A549 treated with CORT108297 at 1 μM for 4 hours (cell line): ENCODE measurements at places on chromosomes 2 and 18. TPM values are rescaled to one million over a fixed set of nuclear protein-coding genes. Genes with fewer than 3 reads are reported as not detected.

Gene ZAP70
- total RNA-seq: 0.03 to 0.15 TPM in 2 of 5 replicates, not detected in the others

Gene MARCHF4
- 40.0 to 54.4 TPM (median 45.6 TPM) in 5 replicates for total RNA-seq

Gene SMIM21
- total RNA-seq: not detected in 5 replicates

Gene CEBPZOS
- 39.4 to 43.5 TPM (median 41.6 TPM) in 5 replicates for total RNA-seq

Gene RAB17
- total RNA-seq: 0.13 to 0.28 TPM (median 0.18 TPM) in 4 of 5 replicates, not detected in the other

Gene ACADL
- total RNA-seq: 0.03 to 0.08 TPM (median 0.07 TPM) in 3 of 5 replicates, not detected in the others

Gene HMSD
- 0.15 to 0.16 TPM (median 0.15 TPM) in 3 of 5 replicates, not detected in the others for total RNA-seq

Gene SERPINB5
- 0.07 to 0.17 TPM (median 0.08 TPM) in 5 replicates for total RNA-seq

Gene SAG
- total RNA-seq: not detected in 5 replicates

Gene DSG4
- not detected in 5 replicates for total RNA-seq

Gene FOXD4L1
- total RNA-seq: 0.20 to 0.67 TPM (median 0.34 TPM) in 5 replicates

Gene RUFY4
- total RNA-seq: not detected in 5 replicates

Gene CCDC102B
- total RNA-seq: 0.19 to 0.58 TPM (median 0.37 TPM) in 5 replicates

Gene PTPN4
- total RNA-seq: 11.8 to 19.8 TPM (median 18.2 TPM) in 5 replicates

Gene SLC9A4
- not detected in 5 replicates for total RNA-seq

Gene ADAM23
- total RNA-seq: 8.5 to 9.9 TPM (median 9.6 TPM) in 5 replicates

Gene ZNF892
- 0.17 to 0.60 TPM (median 0.45 TPM) in 5 replicates for total RNA-seq

Gene IL1R1
- total RNA-seq: 22.9 to 40.2 TPM (median 34.7 TPM) in 5 replicates

Gene ID2
- total RNA-seq: 70.1 to 154 TPM (median 104 TPM) in 5 replicates

Gene OTX1
- 2.8 to 4.7 TPM (median 4.3 TPM) in 5 replicates for total RNA-seq

Gene GATA6
- 1.8 to 2.6 TPM (median 2.4 TPM) in 5 replicates for total RNA-seq

Gene SLC23A3
- total RNA-seq: 0.47 to 1.0 TPM (median 0.72 TPM) in 5 replicates

Gene ALPG
- total RNA-seq: 0.12 to 0.22 TPM (median 0.16 TPM) in 5 replicates

Gene POTEI
- total RNA-seq: 0.01 TPM in 2 of 5 replicates, not detected in the others

Gene EFEMP1
- 28.8 to 60.6 TPM (median 43.3 TPM) in 5 replicates for total RNA-seq

Gene SPDYA
- 0.10 to 0.32 TPM (median 0.17 TPM) in 5 replicates for total RNA-seq

Gene SERPINB4
- 0.14 to 0.25 TPM (median 0.19 TPM) in 5 replicates for total RNA-seq

Gene SCYGR3
- not detected in 5 replicates for total RNA-seq

Gene ATP8B1
- 7.9 to 10.5 TPM (median 9.3 TPM) in 5 replicates for total RNA-seq

Gene SPC25
- 15.7 to 21.5 TPM (median 20.3 TPM) in 5 replicates for total RNA-seq

Gene PLCD4
- 0.33 to 0.59 TPM (median 0.40 TPM) in 5 replicates for total RNA-seq

Gene CCDC178
- not detected in 5 replicates for total RNA-seq
